ENCODE measurements at places on chromosomes 12 and 14.

- no peak for DNase-seq
- no peaks in the 10 kb centered on the region for H3K36me3 ChIP-seq
- H3K4me3 ChIP-seq: no peak overlapping the region
- no peaks in the 10 kb centered on the region for H3K27me3 ChIP-seq
- H3K27ac ChIP-seq: no peak overlapping the region
- no peaks in the 10 kb centered on the region for H3K4me1 ChIP-seq
Observed at GRCh38 chr12:7512553-7512952, 9.0 kb upstream of the CD163 start.

DNA sequence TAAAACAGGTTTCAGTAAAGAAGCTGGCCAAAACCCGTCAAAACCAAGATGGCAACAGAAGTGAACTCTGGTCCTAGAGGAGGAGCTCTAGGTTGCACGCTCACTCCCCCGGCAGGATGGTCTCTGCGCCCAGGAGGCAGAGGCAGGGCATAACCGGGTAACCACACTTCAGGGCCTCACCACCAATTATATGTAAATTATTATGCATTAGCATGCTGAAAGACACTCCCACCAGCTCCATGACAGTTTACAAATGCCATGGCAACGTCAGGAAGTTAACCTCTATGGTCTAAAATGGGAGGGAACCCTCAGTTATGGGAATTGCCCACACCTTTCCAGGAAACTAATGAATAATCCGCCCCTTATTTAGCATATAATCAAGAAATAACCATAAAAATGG is 20.1 kb upstream of the SLC6A12 start:
- H3K4me3 ChIP-seq: no peak overlapping the region
- no peaks in the 10 kb centered on the region for H3K36me3 ChIP-seq
- H3K27ac ChIP-seq: no peak overlapping the region
- H3K27me3 ChIP-seq: peaks cover 9% of the 10 kb centered on the region

- no peaks in the 10 kb centered on the region for H3K36me3 ChIP-seq
- peak overlapping the region; percentile 88 for H3K27ac ChIP-seq
- peaks cover 11% of the 10 kb centered on the region for H3K4me1 ChIP-seq
Observed at GRCh38 chr12:76762601-76762980, 1.3 kb upstream of the ZDHHC17 start.

GRCh38 chr12:68117661-68118060 is 41.9 kb downstream of the IFNG start:
- no peaks in the 10 kb centered on the region for H3K27me3 ChIP-seq
- H3K4me1 ChIP-seq: peaks cover 6% of the 10 kb centered on the region
- H3K4me3 ChIP-seq: no peak overlapping the region
- no peaks in the 10 kb centered on the region for H3K36me3 ChIP-seq
- H3K27ac ChIP-seq: no peak overlapping the region
